Activated CD4-positive, alpha-beta T cell treated with anti-CD3 and anti-CD28 coated beads, Interleukin-2, amount 10 ng/mL, durations not matched to agents 7 days and 5 days (primary cell): ENCODE measurements at places on chromosomes 1 and 21. TPM values are rescaled to one million over a fixed set of nuclear protein-coding genes. Genes with fewer than 3 reads are reported as not detected.
A peak's percentile ranks its signal among the peaks of the same experiment; 100 is the strongest.

DNA sequence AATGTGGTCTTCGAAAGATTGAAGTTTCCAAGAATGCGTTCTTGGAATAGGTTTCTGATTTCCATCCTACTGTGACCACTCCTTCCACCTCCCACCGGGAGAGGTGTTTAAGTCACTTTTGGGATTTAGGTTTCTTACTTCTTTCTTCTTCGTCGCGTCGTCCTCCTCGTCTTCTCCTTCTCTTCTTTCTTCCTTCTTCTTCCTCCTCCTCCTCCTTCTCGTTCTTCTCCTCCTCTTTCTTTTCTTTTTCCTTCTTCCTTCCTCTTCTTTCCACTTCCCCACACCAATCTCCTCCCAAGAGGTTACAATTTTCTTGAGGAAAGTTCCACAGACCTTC lies 2.1 kb downstream of the CACHD1 start:
- H3K4me3 ChIP-seq, result no peak overlapping the region
- H3K27me3 ChIP-seq, result peaks cover 46% of the 10 kb centered on the region
- DNase-seq, result no peak
- no peak overlapping the region for H3K27ac ChIP-seq

DNA sequence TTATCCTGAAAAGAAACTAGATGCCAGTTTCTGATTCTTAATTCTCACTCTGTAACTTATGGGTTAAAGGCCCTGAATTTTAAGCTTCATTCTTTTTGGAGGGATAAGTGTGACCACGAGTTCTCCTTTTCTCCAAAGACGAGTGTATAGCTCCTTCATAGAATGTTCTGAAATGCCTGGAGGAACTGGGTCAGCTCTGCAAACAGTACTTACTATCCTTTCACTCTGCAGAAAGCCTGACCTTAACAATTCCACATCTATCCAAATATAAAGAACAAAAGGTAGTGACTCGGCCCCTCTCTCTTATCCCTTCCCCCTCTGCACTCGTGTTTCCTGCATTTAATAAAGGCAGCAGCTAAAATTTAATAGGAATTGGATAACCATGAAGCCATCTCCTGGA lies 150.5 kb downstream of the LYPLAL1 start:
- peaks cover 6% of the 10 kb centered on the region for H3K27me3 ChIP-seq
- H3K27ac ChIP-seq, result no peak overlapping the region
- H3K4me1 ChIP-seq, result no peaks in the 10 kb centered on the region
- DNase-seq, result no peak
- no peaks in the 10 kb centered on the region for H3K36me3 ChIP-seq

DNA sequence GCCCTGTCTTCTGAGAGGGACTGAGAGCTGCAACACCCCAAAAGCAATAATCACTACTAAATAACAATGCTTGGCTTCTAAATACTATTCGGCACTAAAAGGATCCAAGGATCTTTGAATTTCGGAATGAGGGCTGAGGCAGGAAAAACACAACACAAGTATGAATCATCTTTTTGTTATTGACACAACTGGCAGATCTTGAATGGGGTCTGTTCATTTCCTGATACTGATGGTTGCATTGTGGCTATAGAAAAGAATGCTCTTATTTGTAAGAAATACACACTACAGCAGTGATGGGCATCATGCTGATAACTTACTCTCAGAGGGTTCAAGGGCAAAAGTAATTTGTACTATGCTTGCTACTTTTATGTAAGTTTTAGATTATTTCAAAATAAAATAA lies 149.2 kb upstream of the PLD5 start:
- H3K27me3 ChIP-seq, result no peaks in the 10 kb centered on the region
- no peaks in the 10 kb centered on the region for H3K36me3 ChIP-seq
- no peak for DNase-seq
- H3K4me1 ChIP-seq, result no peaks in the 10 kb centered on the region
- H3K27ac ChIP-seq, result no peak overlapping the region

GRCh38 chr1:38014171-38014570 lies 1.6 kb downstream of the UTP11 start:
- H3K4me3 ChIP-seq, result peak overlapping the region; percentile 92
- H3K4me1 ChIP-seq, result peaks cover 59% of the 10 kb centered on the region
- DNase-seq, result no peak
- no peak overlapping the region for H3K27ac ChIP-seq
- H3K27me3 ChIP-seq, result no peaks in the 10 kb centered on the region

- no peak overlapping the region for H3K4me3 ChIP-seq
- DNase-seq, result no peak
- no peaks in the 10 kb centered on the region for H3K36me3 ChIP-seq
- H3K27me3 ChIP-seq, result no peaks in the 10 kb centered on the region
- peaks cover 5% of the 10 kb centered on the region for H3K4me1 ChIP-seq
These were observed 34.9 kb downstream of the EPHA2 start for GRCh38 chr1:16120940-16121410.

GRCh38 chr21:42456457-42456856 lies 39.6 kb downstream of the RSPH1 start:
- H3K27me3 ChIP-seq, result no peaks in the 10 kb centered on the region
- peak overlapping the region; percentile 41 for H3K27ac ChIP-seq
- H3K4me3 ChIP-seq, result no peak overlapping the region
- H3K36me3 ChIP-seq, result no peaks in the 10 kb centered on the region

- H3K36me3 ChIP-seq, result no peaks in the 10 kb centered on the region
- H3K27ac ChIP-seq, result no peak overlapping the region
- peaks cover 28% of the 10 kb centered on the region for H3K27me3 ChIP-seq
These were observed 98.1 kb downstream of the PLPP3 start for GRCh38 chr1:56481140-56481694.

GRCh38 chr1:206690516-206690915 lies 5.8 kb downstream of the MAPKAPK2 start:
- H3K36me3 ChIP-seq, result peaks cover 7% of the 10 kb centered on the region
- H3K4me3 ChIP-seq, result no peak overlapping the region
- DNase-seq, result no peak
- peaks cover 48% of the 10 kb centered on the region for H3K4me1 ChIP-seq
- no peak overlapping the region for H3K27ac ChIP-seq
- no peaks in the 10 kb centered on the region for H3K27me3 ChIP-seq

GRCh38 chr1:55212349-55213150 lies 2.6 kb downstream of the USP24 start:
- no peaks in the 10 kb centered on the region for H3K27me3 ChIP-seq
- peak overlapping the region; percentile 94 for H3K4me3 ChIP-seq
- peak overlapping the region; percentile 93 for H3K27ac ChIP-seq
- no peak for DNase-seq
- H3K36me3 ChIP-seq, result peaks cover 18% of the 10 kb centered on the region

GRCh38 chr1:192762265-192762664 lies 46.6 kb upstream of the RGS2 start:
- no peaks in the 10 kb centered on the region for H3K36me3 ChIP-seq
- H3K4me1 ChIP-seq, result no peaks in the 10 kb centered on the region
- peaks cover 15% of the 10 kb centered on the region for H3K27me3 ChIP-seq
- no peak for DNase-seq

DNA sequence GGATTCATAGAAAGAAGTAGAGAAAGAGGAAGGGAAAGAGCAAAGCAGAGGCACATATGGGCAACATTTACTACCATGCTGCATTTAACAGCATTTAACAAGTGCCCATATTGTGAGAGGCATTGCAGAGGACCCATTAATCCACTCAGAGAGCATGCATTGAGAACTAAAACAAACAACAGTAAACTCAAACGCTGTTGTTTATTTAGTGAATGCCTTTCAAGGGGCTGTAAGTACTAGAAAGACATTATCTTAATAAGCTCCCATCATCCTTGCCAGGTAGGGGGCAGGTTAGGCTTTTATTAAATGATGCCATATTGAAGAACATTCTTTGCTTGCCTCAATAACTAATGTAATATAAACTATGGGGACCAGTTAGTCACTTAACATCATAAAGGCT lies 254.3 kb upstream of the DAB1 start:
- no peak overlapping the region for H3K27ac ChIP-seq
- H3K4me3 ChIP-seq, result no peak overlapping the region
- no peaks in the 10 kb centered on the region for H3K36me3 ChIP-seq
- no peak for DNase-seq
- no peaks in the 10 kb centered on the region for H3K4me1 ChIP-seq
- no peaks in the 10 kb centered on the region for H3K27me3 ChIP-seq

DNA sequence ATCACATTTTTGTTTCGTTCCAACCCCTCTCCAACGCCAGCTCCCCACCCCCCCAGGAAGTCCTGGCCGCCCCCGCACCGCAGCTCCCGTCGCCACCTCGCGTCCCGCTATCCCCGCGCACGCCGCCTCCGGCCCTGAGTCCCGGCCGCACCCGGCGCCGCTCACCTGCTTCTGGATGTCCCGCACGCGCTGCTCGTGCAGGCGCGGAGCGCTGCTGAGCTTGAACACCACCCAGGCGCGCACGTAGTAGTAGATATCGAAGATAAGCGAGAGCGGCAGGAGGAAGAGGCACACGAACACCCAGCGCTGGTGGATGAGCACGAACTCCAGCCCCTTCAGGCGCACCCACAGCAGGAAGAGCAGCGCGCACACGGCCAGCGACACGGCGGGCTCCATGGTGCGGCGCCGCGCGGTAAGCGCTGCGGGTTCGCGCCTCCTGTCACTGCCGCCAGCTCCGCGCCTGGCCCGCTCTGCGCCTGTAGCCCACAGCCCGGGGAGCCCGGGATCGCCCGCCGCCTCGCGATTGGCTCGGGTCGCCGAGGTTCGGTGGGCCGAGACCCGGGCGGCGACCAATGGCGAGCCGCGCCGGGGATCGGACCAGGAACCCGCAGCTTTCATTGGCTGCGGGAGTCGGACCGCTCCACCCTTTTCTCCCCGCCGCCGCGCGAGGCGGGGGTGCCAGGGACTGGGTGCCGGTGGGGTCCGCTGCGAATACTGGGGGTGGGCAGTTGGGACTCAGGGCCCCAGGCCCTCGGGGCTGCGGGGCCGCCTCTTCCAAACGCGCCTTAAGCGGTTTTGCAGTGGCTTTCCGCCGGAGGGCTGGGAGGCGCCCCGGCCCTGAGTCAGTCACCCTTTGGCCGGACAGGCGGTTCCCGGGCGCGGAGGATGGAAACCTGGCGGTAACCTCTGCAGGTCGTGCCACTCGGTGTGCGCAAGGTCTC lies at the start of gene DHCR24:
Gene DHCR24 (minus strand): TSS at position 472 of the 941 bp plus-strand sequence. CDS start 76 bp downstream, at position 396.
- H3K36me3 ChIP-seq, result peaks cover 17% of the 10 kb centered on the region
- H3K27ac ChIP-seq, result peak within 1 kb of the TSS; percentile 91
- H3K4me3 ChIP-seq, result peak within 1 kb of the TSS; percentile 91
- peak; percentile 84 for DNase-seq

GRCh38 chr21:26846036-26846931 lies 1.1 kb upstream of the ADAMTS1 start:
- DNase-seq, result no peak
- peaks cover 3% of the 10 kb centered on the region for H3K36me3 ChIP-seq
- no peak overlapping the region for H3K27ac ChIP-seq
- peaks cover 61% of the 10 kb centered on the region for H3K27me3 ChIP-seq
- peak overlapping the region; percentile 64 for H3K4me3 ChIP-seq

DPM3 gene
- total RNA-seq, result 50.1 TPM

APCS gene
- total RNA-seq, result not detected

NUDT4B gene
- 0.52 TPM for total RNA-seq

UQCRHL gene
- total RNA-seq, result 1.8 TPM

LEFTY2 gene
- not detected for total RNA-seq

HES5 gene
- total RNA-seq, result not detected
